ENCODE measurements at places on chromosomes 1 and 21. TPM values are rescaled to one million over a fixed set of nuclear protein-coding genes. Genes with fewer than 3 reads are reported as not detected.

- no peaks in the 10 kb centered on the region for H3K4me1 ChIP-seq
- H3K4me3 ChIP-seq: no peak overlapping the region
- no peak overlapping the region for H3K27ac ChIP-seq
- H3K27me3 ChIP-seq: no peaks in the 10 kb centered on the region
- DNase-seq: peak; percentile 37
These were observed 2.2 kb downstream of the ATP1A2 start for GRCh38 chr1:160117709-160118183.

- H3K27ac ChIP-seq: no peak overlapping the region
- no peaks in the 10 kb centered on the region for H3K27me3 ChIP-seq
- no peaks in the 10 kb centered on the region for H3K36me3 ChIP-seq
These were observed 46.1 kb upstream of the FBXO28 start for GRCh38 chr1:224067621-224068457.

ROR1 gene
- total RNA-seq: 39.8 TPM

SLAMF7 gene
- total RNA-seq: 0.67 TPM

IL24 gene
- total RNA-seq: not detected

TLCD4 gene
- 10.0 TPM for total RNA-seq

WNT9A gene
- 10.3 TPM for total RNA-seq
